ENCODE measurements at places on chromosomes 3 and 15.

GRCh38 chr15:78104566-78105475 is 12.5 kb downstream of the SH2D7 start:
- no peak for DNase-seq

GRCh38 chr3:55725681-55726500 is 238.8 kb upstream of the WNT5A start:
- no peak for DNase-seq

DNA sequence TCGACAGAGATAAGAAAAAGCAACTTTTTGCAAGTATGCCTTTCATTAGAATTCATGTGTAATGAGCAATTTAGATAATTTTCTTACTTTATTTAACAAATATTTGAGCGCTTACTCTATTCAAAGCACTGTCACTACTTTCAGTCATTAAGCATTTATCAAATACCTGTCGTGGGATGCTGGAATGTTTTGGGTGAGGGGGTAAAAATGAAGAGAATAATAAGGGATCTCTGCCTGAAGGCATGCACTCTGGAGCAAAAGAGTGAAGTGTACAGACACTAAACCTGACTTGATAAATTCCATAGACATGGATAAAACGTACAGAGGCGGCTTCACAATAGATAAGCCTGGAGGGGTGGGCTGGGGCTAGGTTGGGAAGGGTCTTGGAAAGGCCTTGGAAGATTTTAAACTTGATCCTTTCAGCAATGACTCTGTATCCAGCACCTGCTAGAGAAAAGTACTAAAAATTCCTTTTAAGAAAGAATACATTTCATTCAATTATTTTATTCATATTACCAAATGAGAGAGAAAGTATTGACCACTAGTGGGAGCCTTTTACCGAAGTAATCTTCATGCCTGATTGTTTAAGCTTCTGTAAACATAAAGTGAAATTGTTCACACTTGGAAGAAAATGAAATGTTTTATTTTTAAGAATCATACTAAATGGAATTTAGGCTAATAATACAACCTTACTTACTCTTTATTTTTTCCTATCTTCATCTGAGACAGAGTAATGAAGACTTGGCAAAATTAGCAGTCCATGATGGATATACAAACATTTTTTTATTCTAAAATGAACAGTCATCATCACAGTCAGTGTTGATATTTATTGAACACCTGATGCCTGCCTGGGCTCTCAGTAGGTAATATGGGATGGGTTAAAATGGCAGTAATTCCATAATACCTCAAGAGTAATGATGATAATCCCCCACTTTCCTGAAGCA is 113.2 kb downstream of the PPP2R3A start:
- peak; percentile 33 for DNase-seq

DNA sequence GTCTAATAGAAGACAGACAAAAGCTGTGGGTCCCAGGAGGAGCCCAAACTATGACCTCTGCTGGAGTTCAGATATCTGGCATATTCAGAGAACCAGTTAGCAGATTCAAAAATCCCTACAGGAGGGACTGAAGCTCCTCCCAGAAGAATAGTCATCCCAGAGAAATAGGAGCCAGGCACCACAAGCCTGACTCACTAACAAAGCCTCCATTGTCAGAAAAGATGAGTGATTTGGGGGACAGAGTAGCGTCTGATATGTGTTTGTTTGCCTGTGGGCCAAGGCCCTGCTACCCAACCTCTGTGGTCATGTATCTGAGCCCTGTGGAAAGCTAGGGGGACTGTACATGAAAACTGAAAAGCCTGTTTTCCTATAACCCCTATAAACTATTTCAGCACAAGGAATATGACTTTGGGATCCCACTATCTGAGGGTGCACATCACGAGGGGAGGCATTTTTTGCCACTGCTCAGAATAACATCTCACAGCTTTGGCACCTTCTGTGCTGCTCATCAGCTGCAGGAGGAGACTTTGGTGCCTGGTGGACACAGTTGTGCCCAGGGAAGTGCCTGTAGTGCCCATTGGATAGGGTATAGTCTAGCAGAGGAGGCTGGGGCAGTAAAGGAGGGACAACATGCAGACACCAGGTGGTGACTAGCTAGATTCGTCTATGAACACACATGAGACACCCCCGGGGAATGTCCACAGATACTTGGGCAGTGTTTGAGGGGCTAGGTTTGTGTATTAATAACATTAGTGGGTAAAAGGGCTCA is 9.7 kb upstream of the LARP6 start:
- peak; percentile 92 for DNase-seq

- no peak for DNase-seq
Measured at GRCh38 chr3:10352146-10352911, 31.4 kb upstream of the SEC13 start.

GRCh38 chr3:129563332-129563731 is 20.4 kb downstream of the H1-8 start:
- DNase-seq, result no peak
